Dorsolateral prefrontal cortex (tissue), 122 donors: ENCODE measurements at places on chromosomes 6 and 20.
A peak's percentile ranks its signal among the peaks of the same experiment; 100 is the strongest.

DNA sequence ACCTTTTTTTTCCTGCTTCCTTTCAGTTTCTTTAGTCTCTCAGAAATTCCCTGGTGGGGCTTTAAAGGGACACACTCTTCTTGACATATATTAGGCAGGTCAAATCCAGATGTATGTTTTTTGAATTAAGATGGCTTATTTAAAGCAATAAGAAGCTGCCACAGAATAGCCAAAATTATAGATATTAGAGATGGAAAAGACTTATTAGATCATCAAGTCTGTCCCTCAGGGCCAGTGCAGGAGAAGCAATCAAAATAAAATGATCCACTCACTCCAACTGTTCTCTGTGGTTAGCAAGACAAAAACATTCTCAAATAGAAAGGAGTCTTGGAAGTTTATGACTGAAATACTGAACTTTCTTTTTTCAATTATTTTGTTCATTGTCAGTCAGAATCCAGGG, 462.8 kb downstream of the CDC5L start:
- no peak for DNase-seq

DNA sequence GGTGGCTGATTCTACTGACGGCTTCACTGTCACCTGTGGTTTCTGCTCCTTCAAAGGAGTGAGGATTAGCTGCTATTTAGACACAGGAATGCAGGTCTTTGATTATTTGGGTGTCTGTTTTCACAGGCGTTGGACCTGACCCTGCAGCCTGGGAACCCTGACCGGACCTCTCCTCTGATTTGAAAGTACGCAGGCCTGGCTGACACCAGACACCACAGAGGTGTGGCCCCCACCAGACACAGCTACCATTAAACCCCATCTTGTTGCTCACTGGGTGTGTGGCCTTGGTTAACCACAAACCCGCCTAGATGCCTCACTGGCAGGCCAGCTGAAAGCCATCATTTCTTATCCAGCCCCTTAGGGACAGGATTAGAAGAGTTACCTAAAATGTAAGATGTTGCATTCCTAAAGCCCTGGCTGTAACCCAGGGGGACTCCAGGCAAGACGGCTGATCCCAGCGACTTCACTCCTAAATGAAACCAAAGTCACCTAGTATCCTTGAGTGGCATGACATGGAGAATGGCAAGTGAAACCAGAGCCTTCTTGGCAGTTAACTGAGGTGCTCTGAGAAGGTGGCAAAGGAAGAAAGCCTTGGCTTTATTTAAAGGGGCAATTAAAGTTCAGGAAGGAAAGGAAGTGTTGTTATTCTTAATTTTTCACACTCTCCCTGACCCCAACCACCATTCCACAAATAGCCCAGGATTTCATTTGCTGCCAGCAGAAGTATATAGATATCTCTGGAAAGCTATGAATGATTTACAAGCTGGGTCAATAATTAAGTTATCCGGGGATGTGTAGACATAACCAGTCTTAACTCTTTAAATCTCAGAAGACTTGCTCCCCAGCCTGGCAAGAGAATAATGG, 169.9 kb downstream of the QRSL1 start:
- DNase-seq: no peak

DNA sequence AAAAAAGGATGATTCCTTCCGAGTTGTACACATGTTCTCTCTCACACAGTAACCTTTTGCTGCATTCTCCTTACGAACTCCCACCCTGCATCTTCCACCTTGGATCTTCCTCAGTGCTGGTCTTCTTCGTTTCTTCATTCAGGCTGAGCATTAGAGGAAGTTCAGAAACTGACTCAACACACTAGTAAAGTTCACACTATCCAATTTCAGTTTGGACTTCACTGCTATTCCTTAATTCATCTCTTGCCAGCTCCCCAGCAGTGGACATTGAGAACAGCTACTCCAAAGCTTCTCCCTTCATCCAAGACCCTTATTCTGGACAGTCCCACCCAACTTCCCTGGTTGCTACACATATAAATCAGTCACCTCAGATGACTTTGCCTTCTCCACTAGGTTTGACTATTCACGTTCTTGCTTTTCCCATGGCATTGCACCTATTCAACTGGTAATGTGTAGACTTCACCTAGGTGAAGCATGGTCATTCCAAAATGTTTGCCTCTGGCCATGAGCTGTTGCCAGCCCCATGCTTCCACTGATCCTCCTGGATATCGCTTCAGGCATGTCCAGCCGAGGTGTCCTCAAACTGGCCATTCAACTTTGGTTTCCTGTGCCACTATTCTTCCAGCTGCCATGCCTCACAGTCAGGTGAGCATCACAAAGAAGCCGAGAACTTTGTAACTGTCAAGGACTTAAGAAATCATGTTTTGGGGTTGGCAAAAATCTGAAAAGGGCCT, 103.9 kb upstream of the EMILIN3 start:
- DNase-seq: no peak

GRCh38 chr6:31114970-31115849, 610 bp downstream of the PSORS1C1 start:
- DNase-seq: no peak

- DNase-seq: peak; percentile 57
These were observed 128.9 kb upstream of the SHLD1 start for GRCh38 chr20:5621305-5621704.

DNA sequence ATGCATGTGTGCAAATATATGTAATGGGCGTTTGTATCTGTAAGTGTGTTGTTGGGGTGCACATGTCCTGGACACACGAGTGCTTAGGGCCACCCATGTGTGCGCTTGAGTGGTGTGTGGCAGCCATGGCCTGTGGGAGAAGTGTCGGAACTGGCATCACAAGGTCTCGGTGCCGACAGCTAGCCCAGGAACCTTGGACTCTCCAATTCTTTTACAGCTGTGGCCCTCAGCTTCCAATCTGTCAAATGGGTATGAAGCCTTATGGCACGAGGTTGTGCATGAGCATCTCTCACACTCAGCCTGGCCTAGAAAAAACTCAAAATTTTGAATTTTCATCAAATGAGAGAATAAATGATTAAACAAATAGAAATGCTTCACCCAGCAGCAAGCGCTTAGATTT, 42.0 kb downstream of the SPDEF start:
- peak; percentile 9 for DNase-seq

GRCh38 chr20:58162986-58163385, 65.5 kb downstream of the ANKRD60 start:
- DNase-seq: no peak

GRCh38 chr20:37901654-37902503, 1.0 kb upstream of the VSTM2L start:
- DNase-seq: peak; percentile 65
